ENCODE measurements at places on chromosomes 6 and 20.

GRCh38 chr6:110596354-110596753, 119.9 kb upstream of the SLC22A16 start:
- DNase-seq = no peak

- DNase-seq = no peak
Observed at GRCh38 chr6:87794922-87795885, 93.2 kb upstream of the AKIRIN2 start.

GRCh38 chr6:36244641-36245280, 25.1 kb upstream of the PNPLA1 start:
- no peak for DNase-seq

- DNase-seq = no peak
Observed at GRCh38 chr6:169575365-169575764, 126.5 kb downstream of the WDR27 start.

GRCh38 chr6:116083052-116083451, 17.6 kb upstream of the NT5DC1 start:
- no peak for DNase-seq

GRCh38 chr6:208364-208763, 83.9 kb upstream of the DUSP22 start:
- no peak for DNase-seq

DNA sequence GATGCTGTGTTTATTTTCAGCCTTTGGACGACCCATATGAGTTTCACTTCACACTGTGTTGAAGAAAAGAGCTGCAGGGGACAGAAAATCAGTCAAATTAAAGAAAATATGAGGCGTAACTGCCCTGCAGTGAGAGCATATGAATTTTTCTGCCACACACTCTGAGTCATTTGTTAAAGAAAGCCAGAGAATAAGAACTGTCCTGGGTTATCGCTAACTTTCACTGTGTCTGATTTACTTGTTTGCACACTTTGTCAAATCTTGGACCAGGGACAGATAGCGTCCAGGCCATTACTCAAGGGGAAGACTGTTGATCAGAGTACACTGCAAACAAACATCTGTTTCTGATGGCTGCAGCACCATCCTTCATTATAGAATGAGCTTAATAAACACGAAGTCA, 126.8 kb upstream of the AGPAT4 start:
- DNase-seq = no peak

GRCh38 chr6:166366921-166367320, 15.8 kb downstream of the MPC1 start:
- DNase-seq = no peak

- no peak for DNase-seq
Observed at GRCh38 chr6:71967436-71967835, 81.1 kb downstream of the RIMS1 start.
